ENCODE measurements at places on chromosomes 16 and 17.

DNA sequence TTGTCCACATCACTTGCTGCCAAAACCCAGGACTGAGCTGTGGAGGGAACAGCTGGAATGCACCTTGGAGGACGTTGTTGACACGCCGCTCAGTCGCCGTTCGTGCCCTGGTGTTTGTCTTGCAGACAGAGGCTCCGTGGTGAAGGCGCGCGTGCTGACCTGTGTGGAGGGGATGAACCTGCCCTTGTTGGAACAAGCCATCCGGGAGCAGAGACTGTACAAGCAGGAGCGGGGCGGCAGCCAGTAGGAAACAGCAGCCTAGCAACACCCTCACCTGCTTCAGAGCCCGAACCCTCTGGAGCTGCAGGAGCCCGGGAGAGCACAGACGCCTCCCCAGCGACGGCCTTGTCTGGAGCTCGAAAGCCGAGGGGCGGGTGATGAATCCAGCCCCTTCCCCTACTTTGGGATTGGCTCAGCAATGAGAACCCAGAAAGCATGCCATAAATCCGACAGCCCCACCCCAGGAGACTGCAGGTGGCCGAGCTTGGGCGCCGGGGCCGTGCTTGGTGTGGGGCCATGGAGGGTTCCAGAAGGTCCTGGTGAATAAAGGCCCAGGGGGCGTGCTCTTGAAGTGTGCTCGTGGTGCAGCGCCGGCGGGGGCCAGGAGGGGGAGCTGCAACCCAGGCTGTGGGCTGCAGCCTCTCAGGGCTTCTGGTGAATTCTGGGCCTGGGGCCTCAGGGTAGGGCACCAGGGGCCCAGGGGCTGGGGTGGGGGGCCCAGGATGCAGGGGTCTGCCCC lies 470 bp upstream of the CDK3 start:
- DNase-seq, result peak; percentile 53

GRCh38 chr17:48615047-48615962 lies at the start of gene HOXB8:
Gene HOXB8, minus strand, starts transcription at chr17:48615292. Its CDS starts 588 bp downstream, at chr17:48614704.
- DNase-seq, result no peak

DNA sequence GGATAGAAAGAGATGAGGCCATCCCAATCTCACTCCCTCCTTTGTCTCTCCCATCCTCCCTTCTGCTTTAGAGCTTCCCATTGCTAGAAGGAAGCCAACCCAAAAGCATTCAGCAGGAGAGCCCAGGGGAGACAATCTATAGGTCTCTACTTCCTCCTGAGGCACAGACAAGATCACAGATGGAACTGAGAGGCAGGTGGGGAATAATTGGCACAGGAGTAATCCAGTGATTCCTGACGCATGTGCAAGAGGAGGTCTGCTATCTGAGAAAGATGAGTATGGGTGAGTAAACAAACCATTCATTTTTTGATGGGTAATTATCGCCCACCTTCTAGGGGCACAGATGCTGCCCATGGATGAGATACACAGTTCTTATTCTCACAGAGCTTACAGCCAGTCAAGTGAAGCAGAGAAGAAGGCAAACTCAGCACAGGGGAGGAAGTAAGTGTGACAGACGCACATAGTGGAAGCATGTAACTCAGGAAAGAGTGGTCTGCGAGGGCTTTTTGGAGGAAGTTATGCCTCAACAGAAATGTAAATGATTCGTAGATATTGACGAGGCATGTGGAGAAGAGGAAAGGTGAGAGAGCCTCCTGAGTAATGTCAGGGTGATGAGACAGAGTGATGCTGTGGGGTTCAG lies 88.9 kb upstream of the HLF start:
- DNase-seq, result no peak

GRCh38 chr16:51431517-51432241 lies 280.6 kb upstream of the SALL1 start:
- no peak for DNase-seq

- DNase-seq, result no peak
Observed at GRCh38 chr16:70428178-70428998, 10.5 kb downstream of the ST3GAL2 start.

DNA sequence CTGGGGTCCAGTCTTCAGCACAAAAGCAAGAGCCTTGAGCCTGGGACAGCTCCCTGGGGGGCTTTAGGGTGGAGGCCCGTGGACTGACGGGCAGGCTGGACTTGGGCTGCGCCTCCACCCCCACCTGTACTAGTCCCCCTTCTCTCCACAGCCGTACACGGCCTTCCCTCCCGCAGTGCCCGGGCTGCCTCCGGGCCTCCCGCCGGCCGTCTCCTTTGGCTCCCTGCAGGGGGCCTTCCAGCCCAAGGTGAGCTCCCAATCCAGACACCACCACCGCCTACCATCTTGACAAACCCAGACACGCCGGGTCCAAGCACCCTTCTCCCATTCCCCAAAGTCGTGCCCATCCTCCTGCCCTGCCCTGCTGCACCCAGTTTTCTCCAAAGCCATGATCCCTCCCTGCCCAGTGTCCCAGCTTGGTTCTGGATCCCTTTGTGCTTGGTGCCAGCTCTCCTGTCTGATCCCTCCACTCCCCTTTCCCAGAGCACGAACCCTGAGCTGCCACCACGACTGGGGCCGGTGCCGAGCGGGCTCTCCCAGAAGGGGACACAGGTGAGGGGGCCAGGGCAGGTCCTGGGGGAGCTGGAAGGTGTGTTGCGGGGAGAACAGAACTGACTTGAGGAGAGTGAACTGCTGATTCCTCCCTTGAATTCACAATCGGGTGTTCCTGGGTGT lies 7.1 kb downstream of the FBRS start:
- no peak for DNase-seq

DNA sequence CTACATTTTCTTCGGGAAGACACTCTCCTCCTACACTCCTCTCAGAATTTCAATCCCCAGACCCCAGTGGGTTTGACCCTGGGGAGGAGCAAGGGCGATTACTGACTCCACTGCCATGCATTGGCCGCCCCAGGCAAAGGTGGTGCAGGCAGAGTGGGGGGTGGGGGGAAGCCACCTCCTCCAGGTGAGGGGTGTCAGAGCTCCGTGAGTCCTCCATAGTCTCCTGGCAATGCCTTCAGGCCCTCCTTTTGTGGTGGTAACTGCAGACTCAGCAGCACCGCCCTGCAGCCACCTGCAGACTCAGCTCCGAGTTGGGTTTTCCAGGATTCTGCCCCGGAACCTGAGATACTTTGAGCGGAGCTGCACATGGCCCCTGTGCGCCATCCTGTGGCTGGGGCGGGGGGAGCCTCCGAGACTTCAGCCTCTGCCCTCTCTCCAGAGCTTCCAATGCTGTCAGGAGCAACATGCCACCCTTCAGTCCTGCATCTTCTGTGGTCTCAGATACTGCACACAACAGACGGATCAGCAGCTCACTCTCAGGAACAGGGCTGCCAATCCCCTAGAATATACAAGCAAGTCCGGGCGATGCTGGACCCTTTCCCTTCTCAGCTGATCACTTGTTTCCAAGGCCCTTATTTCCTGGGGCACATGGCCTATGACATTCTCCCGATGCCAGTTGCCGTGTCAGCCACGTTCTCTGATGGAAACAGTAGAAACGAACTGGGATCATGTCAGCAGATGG lies 2.4 kb upstream of the SLC47A2 start:
- no peak for DNase-seq

- no peak for DNase-seq
Observed at GRCh38 chr16:24319126-24319814, 63.1 kb downstream of the CACNG3 start.

DNA sequence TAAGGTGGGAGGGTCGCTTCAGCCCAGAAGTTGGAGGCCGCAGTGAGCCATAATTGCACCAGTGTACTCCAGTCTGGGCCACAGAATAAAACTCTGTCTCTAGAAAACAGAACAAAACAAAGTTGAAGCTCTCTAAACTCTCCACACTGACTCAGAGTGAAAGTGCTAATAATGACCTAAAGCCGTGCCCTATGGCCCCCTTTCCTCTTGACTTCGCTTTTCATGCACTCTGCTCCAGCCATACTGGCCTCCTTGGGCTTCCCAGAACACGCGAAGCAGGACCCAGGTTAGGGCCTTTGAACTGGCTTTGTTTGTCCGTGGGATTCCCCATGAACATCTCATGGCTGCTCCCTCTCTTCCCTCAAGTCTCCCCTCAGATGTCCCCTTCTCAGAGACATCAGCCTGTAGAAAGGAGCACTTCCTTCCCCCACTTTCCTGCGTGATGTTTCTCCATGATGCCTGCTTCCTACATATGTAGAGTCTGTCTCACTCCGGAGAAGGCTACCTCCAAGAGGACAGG lies 18.6 kb upstream of the SPN start:
- DNase-seq, result no peak

Data from CD4-positive, alpha-beta T cell (primary cell).